ENCODE measurements at places on chromosomes 2 and 18.

DNA sequence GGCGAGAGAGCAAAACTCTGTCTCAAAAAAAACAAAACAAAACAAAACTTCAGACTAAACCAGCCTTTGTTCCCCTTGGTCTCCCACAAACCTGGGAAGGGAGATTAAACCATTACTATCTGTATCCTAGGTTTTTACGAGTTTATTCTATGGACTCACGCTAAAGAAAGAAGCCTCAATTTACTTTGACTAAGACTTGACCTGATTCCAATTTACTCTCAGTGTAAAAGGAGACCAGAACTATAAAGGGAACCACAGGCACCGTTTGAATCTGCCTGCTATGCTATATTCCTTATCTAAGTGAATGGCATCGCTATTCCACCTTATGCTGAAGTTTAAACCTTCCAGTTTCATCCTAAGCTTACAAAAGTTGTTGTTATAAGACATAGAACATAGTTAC is 46.5 kb upstream of the MMADHC start:
- no peak for DNase-seq

DNA sequence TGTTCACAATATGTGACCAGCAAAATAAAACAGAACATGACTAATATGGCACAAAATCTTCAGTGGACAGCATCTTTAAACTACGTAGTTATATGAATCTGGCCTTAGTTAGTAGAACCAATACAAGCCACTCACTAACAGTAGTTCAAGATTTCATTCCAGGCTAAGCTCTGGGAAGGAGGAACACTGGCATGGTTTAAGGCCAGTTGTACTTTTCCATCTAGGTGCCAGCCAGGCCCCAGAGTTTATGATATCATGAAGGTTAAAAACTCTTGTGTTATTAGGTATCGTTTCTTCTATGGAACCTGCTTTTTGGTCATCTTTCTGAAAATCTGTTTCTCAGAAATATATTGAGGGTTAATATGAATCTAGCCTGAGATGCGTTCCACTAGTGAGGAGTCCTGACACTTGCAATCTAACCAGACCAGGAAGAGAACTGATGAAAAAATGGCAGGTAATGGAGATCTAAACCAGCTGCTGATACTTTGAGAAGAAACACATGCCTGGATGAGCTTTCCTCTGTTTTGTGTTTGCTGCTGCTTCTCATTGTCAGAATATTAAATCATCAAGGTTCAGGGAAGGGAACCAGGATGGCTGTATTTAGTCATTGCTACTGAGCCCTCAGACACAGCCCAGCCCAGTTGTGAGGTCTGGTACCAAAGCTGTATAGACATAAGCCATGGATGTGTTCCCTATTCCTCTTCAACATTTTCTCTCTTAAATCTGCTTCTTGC is 182.8 kb upstream of the SETBP1 start:
- no peak for DNase-seq

GRCh38 chr2:50125246-50125645 is 906.7 kb downstream of the NRXN1 start:
- DNase-seq = no peak

DNA sequence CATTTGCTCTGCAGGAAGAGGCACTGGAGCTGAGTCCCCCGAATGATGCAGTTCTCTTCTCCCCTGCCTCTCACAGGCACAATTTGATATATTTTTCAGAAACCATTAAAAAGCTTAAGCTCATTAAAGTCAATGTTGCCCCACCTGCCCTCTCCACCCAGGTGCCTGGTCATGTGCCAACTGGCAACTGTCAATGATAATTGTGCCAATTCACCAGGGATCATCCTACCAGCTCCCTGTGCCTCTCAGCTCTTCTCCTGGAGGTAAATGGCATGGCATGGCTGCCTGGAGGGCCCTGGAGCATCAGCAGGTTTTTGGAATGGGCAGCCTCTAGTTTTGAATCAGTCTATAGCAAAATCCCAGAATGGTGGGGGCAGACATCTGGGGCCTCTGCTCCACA is 279.6 kb upstream of the ID2 start:
- no peak for DNase-seq

GRCh38 chr2:230347659-230348305 is 20.8 kb downstream of the SP140L start:
- no peak for DNase-seq

GRCh38 chr2:22807872-22808271 is 577.1 kb upstream of the KLHL29 start:
- no peak for DNase-seq

- DNase-seq = no peak
Measured at GRCh38 chr2:188050726-188051125, 240.9 kb upstream of the GULP1 start.

DNA sequence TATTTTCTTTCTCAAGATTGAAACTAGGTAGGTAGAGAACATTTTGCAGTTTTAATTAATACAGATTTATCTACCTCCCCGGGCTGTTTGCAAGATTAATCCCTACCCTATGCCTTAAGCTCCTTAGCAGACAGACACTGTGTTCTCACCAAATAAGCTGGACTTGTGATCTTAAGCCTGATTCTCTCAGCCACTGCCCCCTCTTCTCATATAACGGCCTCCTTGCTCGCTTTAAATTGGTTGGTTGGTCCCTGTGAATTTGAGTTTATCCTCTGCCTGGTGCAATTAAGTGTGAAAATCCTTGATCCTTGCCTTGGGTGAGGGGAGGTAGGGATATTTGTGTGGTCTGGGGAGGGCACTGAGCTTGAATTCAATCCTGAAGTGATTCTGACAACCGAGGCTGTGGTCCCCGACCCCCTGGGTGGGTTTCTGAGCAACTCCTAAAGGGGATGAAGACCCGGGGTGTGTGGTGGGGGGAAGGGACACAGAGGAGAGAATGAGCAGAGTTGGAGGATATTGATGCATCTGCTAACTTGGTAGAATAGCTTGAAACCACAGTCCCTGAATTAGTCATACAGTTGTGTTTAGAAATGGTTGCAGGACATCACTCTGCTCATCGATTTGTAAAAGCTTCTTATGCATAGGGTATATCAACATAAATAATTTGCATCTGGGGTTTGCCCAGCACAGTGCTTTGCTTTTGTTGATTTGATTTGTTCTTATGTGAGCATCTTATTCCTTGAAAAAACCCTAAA is 36.9 kb upstream of the NCKAP5 start:
- DNase-seq = no peak

GRCh38 chr18:37796823-37797349 is 231.3 kb upstream of the CELF4 start:
- DNase-seq = no peak

- DNase-seq = no peak
Measured at GRCh38 chr2:142842369-142842768, 35.1 kb upstream of the KYNU start.

- DNase-seq = no peak
Measured at GRCh38 chr2:72145289-72145657, 2.4 kb downstream of the CYP26B1 start.

DNA sequence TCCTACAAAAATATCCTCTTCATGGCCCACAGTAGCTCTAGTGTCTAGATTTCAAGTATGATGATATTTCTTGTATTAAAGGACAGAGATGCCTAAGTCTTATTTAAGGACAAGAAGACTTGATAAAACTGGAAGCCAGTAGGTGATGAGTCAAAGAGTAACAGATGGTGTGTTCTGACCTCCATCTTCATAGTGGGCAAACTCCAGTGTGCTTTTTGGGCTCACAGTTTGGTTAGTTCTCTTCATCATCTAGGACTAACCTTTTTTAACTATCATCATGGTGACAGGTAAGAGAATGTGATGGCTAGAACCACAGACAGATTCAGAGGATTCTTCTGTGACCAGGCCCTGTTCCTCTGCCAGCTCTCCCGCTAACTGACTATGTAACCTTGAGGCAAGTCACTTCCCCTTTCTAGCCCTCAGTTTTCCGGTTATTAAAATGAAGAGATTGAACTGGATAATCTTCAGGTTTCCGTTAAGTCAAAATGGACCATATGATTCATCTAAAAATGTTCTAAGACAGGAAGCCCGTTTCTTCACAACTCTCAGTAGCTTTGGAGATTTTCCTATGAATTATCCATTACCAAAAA is 140.3 kb upstream of the RASGRP3 start:
- DNase-seq = no peak

DNA sequence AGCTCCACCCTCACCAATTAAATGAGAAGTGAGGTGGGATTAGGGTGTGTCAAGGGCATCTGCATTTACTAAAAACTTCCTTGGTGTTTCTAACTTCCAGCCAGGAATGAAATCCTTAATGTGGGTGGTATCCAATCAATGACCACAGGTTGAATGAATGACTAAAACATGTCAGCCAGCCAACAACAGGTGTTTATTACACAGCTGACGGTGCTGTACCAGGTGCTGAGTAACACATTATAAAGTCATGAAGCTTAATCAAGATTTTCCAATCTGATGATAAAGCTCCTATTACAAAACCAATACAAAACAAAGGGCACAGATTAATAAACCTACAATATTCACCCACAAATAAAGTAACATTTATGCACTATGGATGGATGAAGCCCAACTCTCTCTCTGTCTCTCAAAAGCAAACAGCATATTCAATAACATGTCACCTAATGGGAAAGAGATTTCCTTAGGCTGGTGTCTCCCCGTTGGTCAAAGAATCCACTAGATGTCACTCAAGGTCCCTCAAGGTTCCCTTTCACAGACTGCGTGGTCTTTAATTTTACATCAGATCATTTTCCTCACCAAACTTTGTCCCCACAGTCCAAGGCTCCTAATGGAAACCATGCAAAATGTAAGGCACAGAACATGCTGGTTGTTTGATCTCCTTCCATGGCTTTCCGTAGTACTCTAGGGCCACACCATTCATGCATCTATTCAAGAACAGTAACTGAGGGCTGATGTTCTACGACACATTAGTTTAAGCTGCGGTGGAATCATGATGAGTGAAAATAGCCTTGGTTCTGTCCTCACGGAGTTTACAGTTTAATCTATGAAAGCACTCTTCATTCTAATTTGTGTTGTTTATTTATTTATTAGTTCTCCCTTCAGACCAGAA is 6.4 kb upstream of the PTPN4 start:
- DNase-seq = no peak

- no peak for DNase-seq
Measured at GRCh38 chr2:100767224-100767653, 52.7 kb upstream of the NPAS2 start.

- no peak for DNase-seq
Measured at GRCh38 chr2:16184945-16185660, 244.8 kb downstream of the MYCN start.

- DNase-seq = no peak
Measured at GRCh38 chr18:45423659-45424058, 191.6 kb upstream of the SLC14A2 start.

GRCh38 chr18:76972846-76973519 is 150.6 kb downstream of the ZNF236 start:
- DNase-seq = no peak

- DNase-seq = no peak
Measured at GRCh38 chr2:31239593-31240177, 5.7 kb downstream of the EHD3 start.

DNA sequence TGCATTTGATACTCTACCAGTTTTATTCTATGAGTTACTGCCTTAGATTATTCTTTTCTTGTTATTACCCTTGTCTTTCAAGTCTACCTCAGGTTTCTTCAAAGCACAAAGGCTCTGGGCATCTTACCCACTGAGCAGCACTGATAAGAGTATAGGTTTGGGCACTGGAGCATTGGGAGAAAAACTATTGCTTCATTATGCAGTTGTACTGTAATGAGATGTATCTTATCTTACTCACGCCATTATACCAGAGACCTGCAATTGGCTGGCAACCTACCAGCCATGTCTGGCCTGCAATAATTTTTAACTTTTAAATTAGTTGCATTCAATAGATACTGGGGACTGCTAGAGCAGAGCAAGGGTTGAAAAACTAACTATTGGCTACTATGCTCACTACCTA is 18.9 kb upstream of the SRBD1 start:
- DNase-seq = no peak

DNA sequence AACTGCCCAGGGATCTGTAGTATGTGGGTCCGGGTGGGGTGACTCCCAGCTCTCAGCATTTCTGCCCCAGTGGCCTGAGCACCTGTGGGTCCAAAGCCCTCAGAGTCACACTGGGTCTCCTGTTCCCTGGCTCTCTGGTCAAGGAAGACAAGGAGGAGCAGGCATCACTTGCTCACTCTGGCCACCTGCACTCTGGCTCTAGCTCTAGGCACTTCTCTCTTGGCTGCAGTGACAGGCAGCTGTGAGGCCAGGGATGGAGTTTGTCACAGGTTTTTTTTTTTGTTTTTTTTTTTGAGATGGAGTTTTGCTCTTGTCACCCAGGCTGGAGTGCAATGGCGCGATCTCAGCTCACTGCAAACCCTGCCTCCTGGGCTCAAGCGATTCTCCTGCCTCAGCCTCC is 84.6 kb downstream of the HS1BP3 start:
- no peak for DNase-seq

DNA sequence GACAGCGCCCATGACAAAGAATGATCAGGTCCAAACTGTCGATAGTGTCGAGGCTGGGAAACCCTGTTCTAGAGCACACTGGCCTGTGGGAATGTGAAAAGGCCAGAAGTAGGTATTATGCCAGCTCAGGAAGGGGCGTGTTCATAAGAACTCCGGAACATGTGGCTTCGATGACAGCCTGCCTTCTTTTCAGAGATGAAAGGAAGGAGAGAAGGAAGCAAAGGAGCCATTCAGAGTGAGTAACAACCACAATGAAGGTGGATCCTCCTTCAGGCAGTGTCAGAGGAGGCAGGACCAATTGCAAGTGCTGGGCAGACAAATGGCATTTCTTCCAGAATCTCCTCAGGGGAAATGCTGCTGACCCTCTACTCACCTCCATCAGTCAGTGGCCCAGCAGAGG is 58.5 kb downstream of the NCKAP5 start:
- DNase-seq = no peak

GRCh38 chr18:47260120-47260923 is 8.9 kb upstream of the SKOR2 start:
- DNase-seq = no peak

DNA sequence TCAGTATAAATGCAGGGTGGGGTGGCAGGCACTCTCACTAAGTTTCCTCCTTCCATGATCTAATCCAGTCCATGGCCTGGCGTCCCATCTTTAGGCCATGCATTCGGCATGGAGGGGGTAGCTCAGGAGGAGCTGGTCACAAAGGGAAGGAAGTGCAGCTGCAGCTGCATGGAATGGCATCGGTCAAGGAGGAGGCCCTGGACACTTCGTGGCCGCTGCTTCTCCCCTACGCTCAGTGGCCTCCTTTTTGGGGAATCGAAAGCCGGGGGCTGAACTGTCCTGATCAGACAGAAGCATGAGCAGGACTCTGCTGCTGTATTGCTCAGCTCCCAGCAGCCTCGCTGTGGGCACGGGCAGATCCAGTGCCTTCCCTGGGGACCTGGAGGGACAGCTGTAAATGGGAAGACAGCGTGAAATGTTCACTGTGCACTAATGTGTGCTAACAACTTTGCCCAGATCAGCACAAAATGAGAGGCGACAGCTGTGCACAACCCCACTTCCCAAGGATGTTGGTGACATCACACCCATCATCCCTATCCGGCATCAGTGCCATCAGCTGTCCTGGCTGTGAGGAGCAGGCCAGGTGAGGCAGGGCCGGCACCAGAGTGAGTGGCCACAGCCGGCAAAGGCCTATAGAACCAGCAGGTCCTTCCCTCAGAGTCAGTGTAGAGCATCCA is 520.1 kb upstream of the RAB6C start:
- DNase-seq = no peak
